ENCODE measurements at places on chromosomes 1 and 21. TPM values are rescaled to one million over a fixed set of nuclear protein-coding genes. Genes with fewer than 3 reads are reported as not detected.

PTPRC gene
- total RNA-seq, result not detected

PROK1 gene
- not detected for total RNA-seq

ST6GALNAC5 gene
- total RNA-seq, result 5.3 TPM

PLA2G5 gene
- total RNA-seq, result not detected

PRDM2 gene
- 6.5 TPM for total RNA-seq

HRNR gene
- not detected for total RNA-seq

RLF gene
- total RNA-seq, result 28.9 TPM

SPATA1 gene
- total RNA-seq, result under 0.01 TPM

RGS13 gene
- 0.13 TPM for total RNA-seq

SYPL2 gene
- under 0.01 TPM for total RNA-seq
